ENCODE measurements at places on chromosomes 13 and 19.
A peak's percentile ranks its signal among the peaks of the same experiment; 100 is the strongest.

GRCh38 chr13:25281935-25282332 lies 5.4 kb downstream of the MTMR6 start:
- no peak for DNase-seq

DNA sequence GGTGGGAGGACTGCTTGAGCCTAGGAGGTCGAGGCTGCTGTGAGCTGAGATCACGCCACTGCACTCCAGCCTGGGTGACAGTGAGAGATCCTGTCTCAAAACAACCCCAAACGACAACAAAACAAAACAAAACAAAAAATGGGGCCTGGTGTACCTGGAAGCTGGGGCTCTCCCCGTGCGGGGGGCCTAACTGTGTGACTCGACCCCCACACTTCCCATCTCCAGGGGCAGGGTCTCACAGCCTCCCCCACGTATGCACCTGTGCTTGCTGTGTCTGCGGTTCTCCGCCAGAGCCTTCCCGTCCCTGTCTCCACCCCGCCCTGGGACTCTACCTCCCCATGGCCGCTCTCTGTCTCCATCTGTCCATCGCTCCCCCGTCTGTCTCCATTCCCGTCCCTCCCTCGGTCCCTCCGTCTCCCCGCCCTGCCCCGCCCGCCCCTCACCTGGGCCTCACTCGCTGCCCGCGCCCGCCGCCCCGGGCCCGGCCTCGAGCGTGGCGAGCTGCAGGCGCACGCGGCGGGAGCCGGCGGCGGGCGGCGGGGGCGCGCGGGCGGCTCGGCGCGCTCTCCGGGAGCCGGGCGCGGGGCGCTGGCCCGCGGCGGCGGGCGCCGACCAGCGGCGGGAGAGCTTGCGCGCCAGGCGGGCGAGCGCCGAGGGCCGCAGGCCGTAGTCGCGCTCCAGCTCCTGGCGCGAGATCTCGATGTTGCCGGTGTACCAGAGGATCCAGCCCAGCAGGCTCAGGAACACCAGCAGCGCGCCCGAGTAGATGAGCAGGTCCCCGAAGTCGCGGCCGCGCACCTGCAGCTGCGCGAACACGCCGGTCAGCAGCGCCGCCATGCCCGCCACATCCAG lies 587 bp downstream of the TMEM238 start:
- peak; percentile 41 for DNase-seq

- no peak for DNase-seq
These were observed 12.5 kb downstream of the INTS6 start for GRCh38 chr13:51440381-51440780.

DNA sequence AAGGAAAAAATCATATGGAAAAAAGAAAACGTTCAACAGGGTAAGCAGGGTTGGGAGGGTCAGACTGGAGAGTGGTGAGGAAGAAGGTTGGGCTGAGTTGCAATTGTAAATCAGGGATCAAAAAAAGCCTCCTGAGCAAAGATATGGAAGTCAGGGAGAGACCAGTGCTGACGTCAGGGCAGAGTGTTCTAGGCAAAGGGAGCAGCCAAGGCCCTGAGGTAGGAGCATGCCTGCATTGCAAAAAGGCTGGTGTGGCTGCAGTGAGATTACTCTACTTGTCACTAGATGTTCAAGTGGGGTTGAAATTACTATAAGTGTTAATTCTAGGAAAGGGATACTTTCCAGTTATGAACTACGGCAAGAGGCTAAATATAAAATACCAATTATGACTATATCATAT lies 562.0 kb downstream of the MYO16 start:
- no peak for DNase-seq

- no peak for DNase-seq
These were observed 24.0 kb upstream of the TEX29 start for GRCh38 chr13:111296417-111296816.

DNA sequence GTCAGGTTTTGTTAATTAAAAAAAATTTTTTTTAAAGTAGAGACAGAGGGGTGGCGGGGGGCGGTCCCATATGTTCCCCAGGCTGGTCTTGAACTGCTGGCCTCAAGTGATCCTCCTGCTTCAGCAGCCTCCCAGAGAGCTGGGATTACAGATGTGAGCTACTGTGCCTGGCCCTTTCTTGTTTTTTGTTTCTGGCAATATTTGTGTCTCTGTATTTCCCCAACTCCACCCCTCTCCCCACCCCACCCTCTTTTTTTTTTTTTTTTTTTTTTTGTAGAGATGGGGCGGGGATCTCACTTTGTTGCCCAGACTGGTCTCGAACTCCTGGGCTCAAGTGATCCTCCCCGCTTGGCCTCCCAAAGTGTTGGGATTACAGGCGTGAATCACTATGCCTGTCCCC lies 600 bp upstream of the CAPN12 start:
- DNase-seq, result no peak

DNA sequence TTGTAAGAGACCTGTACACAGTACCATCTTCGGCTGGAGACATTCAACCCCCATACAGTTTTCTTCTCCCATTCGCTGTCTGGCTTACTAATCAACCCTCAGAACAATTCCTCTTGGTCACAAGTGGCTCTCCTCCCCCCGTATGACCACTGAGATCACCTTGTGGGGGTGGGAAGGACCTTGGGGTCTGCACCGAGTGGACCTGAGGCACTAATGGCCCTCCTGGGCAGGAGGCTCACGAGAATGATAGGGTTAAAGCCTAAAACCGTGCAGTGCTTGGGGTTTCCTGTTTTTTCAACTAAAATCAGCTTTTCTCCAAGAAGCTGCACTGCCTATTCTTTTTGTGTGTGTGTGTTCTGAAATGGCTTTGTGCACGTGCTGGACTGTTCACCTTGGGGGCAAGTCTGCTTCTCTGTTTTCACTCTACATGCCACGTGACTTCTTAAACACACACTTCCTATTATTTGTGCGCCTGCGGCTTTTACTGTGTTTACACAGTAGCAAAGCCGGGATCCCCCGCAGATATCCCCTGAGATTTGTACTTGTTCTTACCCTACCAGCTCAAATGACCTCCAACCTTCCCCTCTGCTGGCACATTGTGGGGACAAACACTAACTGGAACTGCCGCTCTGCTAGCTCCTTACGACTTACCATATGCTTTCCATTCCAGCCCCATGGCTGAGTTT lies 12.3 kb downstream of the RBM26 start:
- DNase-seq, result peak; percentile 48

GRCh38 chr13:77386880-77387606 lies 60.1 kb upstream of the MYCBP2 start:
- DNase-seq, result no peak

DNA sequence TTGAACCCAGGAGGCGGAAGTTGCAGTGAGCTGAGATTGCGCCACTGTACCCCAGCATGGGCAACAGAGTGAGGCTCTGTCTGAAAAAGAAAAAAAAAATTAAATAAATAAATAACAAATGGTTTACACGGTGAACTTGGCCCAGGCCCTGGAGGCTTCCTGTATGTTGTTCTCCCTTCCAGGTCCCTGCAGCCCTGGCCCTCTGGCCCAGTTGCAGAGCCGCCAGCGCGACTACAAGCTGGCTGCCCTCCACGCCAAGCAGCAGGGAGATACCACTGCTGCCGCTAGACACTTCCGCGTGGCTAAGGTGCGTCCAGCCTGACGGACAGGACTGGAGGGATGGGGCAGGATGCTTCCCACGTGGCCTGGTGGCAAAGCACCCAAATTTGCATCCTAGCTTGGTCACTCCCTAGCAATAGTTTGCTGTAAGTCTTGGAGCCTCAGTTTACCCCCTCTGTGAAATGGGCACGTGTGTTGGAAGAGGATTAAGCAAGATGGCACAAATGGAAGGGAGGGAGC lies 11.9 kb downstream of the CC2D1A start:
- no peak for DNase-seq

DNA sequence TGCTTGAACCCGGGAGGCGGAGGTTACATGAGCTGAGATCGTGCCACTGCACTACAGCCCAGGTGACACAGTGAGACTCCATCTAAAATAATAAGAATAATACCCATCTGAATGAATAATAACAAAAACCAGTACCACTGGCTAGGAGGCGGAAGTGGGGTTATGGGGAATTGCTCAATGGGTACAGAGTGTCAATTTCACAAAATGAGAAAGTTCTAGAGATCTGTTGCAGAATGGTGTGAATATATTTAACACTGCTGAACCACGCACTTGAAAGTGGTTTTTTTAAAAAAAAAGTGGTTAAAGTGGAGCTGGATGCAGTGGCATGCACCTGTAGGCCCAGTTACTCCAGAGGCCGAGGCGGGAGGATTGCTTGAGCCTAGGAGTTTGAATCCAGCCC lies 18.5 kb downstream of the KLF2 start:
- peak; percentile 18 for DNase-seq

GRCh38 chr19:8148410-8149260 lies 757 bp downstream of the FBN3 start:
- no peak for DNase-seq

- DNase-seq, result no peak
These were observed 4.2 kb downstream of the ZSCAN5A start for GRCh38 chr19:56310462-56310861.

GRCh38 chr19:13024951-13025697 lies 29.8 kb downstream of the NFIX start:
- DNase-seq, result no peak

DNA sequence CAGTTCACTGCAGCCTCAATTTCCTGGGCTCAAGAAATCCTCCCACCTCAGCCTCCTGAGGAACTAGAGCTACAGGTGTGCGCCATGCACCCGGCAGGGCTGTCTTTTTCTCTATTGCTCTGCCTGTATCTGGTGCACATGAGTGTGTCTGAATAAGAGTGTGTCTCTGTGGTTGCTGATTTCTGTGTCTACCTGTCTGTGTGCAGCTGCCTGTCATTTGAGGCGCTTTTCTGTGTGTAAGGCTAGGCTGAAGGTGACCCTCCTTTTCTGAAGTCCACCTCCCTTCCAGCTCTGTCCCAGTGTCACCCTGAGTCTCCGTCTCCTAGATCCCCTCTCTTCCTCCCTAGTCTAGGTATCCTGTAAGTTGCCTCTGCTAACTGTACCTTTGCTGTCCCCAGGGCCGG lies 1.5 kb upstream of the PRR12 start:
- no peak for DNase-seq

Measured in CD4-positive, alpha-beta T cell treated with Interleukin-15 for 4 hours (primary cell).